ENCODE measurements at places on chromosomes 1 and 21.
A peak's percentile ranks its signal among the peaks of the same experiment; 100 is the strongest.

DNA sequence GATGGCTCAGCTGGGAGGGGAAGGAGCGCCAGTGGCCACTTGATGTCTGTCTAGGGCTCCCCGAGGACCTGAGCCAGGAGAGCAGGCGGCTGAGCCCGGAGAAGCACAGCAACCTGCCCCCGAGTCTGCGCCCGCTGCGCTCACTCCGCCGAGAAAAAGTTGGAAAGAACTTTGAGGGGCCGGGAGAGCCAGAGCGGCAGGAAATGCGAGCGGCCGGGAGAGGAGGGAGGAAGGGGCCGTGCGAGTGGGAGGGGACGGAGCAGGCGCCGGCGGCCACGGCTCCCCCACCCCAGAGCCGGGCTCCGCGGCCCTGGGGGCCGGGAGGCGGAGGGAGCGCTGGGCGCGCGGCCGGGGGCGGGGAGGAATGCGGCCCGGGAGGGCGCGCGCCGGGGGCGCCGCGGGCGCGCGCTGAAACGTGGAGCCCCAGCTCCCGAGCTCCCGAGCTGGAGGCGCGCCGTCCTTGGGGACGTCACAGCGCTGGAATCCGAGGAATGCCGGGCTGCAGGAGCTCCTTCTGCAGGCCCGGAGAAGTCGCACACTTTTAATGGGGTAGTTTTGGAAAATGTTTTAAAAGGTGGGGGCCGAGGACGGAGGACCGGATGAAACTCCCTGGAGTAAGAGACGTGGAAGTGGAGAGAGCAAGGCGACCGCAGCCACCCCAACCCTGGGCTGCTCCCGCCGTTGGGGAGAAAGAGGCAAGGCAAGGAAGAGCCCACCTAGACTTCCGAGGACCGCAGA, at the start of gene PTPN14:
Gene PTPN14 (minus strand): TSS at position 167 of the 738 bp plus-strand sequence. CDS start 86,799 bp downstream, outside the sequence.
- no peak for ATAC-seq

GRCh38 chr1:21628798-21629393, 40.3 kb downstream of the RAP1GAP start:
- no peak for ATAC-seq

DNA sequence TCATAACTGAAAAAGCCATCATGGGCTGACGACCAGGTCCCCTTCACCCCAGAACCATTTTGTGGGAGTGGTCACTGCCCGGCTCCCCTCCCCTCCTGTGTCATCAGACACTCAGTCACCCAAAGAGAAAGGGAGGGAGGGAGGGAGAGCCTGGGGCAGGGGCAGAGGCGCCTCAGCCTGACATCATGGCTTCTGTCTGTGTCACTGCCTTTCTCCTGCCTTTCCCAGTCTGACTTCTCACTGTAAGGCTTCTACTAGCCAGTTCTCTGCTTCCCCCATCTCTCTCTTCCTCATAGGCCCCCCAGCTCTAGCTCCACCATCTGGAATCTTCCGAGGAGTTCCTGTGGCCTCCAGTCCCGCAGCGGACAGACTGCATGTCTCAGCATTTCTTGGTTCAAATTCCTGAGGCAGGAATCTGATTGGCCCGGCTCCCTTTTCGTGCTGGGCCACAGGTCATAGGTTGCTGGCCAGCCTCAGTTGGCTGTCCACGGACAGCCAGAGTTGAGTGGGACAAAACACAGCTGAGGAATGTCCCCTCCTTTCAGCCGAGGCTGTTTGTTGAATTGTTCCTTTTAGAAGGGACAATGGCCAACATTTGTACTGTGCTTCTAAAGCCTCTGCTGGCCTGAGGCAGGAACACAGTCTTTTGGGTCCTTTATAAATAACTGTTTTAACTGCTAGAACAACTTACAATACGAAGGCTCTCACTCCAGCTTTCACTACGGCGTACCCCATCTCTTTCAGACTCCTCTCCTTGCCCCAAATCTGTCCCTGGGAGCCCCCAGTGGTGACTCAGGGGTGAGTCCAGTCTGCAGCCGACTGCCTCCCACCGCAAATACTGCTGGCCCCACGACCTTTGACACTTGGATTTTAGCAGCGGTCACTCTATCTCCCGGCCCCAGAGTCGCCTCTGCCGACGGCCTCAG, 18.7 kb upstream of the KANK4 start:
- ATAC-seq = no peak

DNA sequence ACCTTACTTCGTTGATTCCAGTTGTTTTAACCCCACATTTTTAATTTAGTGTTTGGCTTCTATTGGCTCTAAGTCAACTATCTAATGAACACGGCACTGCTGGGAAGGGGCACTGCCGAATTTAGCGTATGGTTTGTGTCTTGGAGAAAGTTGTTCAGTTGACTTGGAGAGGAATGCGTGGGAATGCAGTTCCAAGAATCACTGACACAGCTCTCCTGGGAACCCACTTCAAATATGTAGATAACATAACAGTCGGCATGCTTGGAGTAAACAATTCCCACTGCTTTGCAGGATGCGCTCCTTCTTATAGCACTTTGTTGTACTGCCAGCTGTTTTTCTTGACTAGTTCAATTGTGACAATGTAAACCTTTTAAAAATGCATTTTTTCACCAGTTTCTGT, 104.3 kb downstream of the RYR2 start:
- no peak for ATAC-seq

- no peak for ATAC-seq
These were observed 181.1 kb downstream of the KCNK2 start for GRCh38 chr1:215263636-215264035.

DNA sequence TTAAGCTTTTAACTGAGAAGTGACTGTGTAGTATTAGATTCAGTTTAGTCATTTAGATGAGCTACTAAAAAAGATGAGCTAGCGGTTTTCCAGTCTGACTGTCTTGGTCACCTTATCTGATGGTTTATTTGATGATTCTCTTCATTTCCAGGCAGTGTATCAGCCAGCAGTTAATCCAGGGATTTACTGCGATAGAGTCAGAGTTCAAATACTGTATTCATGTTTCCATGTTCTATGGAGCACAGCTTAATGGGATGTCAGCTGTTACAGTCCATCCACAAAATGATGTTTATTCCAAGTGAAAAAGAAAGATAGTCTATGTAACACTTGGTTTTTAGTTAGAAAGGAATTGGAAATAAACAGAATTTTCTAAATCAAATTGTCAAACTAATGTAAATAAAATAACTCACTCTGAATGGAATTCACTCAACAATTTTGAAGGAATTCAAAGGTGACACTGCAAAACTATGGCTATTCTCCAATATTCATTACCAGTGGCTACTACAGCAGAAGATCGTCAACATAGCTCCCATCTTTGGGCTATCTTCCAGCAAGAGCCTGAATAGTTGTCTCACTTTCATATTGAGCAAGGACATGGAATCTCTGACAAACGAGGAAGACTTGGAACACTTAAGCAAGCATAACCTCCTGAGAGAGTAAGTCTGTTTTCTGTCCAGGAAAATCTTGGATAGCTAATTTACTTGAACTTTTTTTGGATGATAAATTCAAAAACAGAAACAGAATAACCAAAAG, 54.6 kb upstream of the DPT start:
- no peak for ATAC-seq

DNA sequence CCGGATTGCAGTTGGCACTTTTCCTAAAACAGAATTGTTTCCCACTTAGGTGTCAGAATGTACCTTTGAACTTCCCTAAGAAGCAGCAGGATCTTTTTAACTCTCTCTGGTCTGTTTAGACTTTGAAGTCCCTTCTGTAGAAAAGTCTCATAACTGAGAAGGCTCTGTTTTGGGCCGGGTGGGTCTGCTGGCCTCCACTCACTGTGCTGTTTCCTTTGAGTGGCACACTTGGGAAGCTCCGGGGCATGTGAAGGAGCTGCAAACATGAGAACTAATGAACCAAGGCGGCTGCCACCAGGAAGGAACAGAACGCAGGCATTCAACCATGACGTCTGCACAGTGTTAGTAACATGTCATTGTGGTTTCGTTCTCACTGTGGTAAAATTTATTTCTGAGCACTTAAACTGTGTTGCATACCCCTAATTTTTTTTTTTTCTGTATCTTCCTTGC, 19.5 kb upstream of the NCMAP start:
- peak; percentile 55 for ATAC-seq

DNA sequence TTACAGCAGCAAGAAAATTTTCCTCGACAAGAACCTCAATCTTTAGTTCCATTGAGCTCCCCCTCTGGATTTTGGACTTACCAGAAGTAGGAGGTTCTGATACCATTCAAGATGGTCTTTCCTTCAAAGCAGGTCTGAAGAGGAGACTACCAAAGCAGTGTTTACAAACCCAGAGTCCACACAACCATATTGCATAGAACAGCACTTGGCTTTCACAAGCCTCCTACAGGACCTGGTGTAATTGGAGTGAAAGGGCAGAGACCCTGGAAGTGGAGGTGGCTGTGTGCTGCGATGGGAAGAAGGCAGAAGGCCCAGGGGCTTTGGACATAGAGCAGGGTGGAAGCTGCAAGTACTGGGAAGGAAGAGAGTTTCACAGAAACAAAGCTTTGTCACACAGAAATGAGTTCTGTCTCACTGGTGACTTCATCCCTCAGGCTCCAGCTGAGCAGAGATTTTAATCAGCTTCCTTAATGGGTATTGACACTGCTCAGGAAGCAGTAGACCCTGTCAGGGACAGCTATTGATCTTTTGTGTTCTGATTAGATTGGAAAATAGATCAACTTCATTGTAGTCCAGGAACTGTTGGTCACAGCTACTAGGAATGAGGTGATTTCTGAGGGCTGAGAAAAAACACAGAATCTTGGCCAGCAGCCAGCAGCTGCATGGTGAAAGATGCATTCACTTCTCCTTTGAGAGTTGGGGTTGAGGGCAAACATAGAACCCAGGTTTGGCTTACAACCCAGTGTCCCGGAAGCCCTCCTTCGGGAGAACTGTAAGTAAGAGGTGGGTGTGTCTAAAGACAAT, 124.0 kb downstream of the SYT2 start:
- no peak for ATAC-seq

DNA sequence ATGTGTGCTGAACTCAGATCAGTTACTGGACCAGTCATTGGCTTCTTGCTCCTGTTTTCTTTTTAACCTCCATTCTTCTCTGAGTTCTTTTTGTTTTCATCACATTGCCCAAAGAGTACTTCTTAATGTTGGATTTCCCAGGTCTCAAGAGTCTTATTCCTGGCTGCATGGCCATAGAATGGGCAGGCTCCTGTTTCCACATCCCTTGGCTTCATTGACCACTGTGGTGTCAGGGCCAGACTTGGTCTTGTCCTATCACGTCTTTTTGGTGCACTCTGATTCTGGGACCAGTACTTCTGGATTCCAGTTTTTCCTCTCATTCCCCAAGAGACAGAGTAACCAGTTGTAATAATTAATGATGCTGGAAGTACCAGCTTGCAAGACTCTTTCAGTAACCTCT, 41.8 kb downstream of the MRPS6 start:
- ATAC-seq = no peak

GRCh38 chr1:177032434-177032833, 132.1 kb downstream of the ASTN1 start:
- ATAC-seq = no peak

DNA sequence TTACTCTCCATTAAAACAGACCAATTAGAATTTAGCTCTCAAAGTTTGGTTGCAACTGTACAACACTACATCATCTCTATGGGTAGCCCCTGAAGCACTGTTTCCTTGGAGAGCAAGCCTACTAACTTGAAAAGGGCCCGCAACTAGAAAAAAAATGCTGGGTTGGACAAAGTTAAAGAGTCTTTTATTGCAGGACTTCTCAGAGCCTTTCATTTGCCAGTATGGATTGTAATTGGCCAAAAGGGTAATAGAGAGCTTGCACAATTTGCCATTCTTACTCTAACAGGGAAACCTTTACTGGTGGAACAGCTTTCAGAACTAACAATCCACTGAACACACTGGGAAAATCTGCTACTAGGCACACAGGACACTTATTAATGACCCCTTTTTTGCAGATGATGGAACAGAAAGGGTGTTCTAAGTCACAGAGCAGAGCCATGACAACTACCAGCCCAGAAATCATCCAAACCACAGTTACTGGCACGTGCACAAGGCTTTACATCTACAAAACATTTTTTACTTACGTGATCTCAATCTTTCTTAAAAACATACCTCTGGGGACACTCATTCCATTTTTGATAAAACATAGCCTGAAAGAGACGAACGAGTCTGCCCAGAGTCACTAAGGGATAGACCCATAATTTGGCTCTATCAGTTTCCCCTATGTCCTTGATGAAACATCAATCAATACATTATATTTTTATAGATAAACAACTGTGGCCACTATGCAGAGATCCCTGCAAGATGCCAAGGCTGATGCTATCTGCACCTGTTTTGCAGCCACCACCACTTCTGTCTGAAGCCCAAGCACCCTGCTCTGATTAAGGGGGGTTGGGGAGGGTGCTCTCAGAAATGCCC, 176.3 kb upstream of the EDN2 start:
- no peak for ATAC-seq

DNA sequence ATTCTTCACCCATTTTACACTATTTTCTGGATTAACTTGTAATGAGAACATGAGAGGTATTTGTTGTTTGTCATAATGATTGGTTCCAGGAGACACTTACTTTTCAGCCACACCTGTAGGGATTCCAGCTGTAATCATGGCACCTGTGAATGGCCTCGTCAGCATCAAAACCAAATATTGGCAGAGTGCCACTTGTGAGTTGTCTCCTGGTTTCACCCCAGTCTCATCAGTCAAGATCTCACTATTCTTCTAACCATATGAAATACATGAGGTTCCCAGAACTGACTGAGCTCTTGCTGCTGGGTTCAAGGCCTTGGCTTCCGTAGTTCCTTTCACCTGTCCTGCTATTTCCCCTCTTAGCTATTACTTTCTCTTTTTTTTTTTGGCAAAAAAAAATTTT, 246.6 kb upstream of the ADGRL2 start:
- ATAC-seq = no peak

DNA sequence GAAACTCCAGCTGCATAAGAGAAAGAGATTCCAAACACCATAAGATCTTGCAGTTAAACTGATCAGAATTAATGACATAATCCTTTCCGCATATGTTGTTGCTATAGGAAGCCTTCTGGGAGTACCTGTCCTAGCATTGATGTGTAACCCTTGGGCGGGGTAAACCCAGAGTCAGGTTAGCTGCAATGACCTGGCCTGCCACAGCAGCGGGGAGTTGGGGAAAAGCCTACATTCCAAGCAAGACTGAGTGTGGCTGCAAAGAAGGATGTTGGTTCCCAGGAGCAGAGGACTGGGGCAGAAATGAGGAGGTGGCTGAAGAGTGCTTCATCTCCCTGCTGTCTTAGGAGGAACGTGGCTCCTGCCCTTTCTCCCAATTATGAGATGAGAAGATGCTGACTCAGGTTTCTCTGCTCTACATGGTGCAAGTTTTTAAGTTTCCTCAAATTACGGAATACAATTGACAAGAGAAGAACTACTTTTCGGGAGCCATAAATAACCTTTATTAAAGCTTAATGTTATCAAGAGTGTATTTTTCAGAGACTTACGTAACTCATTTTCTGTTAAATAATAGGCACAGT, 142.1 kb downstream of the RYR2 start:
- ATAC-seq = no peak

GRCh38 chr1:208544794-208545193, 300.6 kb upstream of the PLXNA2 start:
- no peak for ATAC-seq

GRCh38 chr1:18693256-18694098, 62.8 kb downstream of the PAX7 start:
- ATAC-seq = no peak
